ENCODE measurements at places on chromosomes 2 and 18.

- DNase-seq, result no peak
Observed at GRCh38 chr2:188850786-188851185, 123.4 kb upstream of the COL3A1 start.

GRCh38 chr18:73007195-73007914 lies 139.6 kb upstream of the NETO1 start:
- no peak for DNase-seq

DNA sequence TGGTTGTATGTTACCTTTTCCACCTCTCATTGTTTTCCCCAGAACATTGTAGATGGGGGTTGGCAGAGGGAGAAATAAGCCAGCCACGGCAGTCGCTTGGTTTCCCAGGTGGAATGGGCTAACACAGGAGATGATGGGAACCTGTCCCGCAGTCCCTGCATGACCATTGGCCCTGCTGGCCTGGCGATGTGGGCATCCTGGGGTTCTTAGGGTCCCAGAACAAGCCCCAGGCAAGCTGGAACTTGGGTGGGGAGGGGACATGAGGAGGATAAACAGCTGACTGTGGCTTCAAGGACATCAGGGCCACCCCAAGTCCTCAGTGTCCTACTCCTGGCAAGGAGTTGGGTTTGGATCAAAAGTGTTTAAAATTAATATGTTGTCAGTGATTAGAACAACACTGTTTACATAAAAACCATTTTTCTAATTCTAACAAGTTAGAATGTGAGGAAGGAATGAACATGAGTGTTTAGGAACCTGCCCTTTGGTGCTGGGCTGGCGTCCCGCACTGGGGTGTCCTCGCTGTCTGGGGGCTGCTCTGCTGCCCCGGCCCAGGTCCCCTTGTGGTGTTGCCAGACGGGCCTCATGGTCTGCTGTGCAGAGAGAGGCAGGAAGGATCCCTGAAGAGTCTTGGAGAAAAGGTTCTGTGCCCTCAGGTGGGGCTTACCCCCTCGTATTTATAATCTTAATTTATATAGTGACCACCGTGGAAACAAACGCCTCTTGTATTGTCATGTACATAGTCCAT lies 95.1 kb downstream of the USP40 start:
- no peak for DNase-seq

- DNase-seq, result no peak
Observed at GRCh38 chr2:208210688-208211451, 21.0 kb upstream of the C2orf80 start.

DNA sequence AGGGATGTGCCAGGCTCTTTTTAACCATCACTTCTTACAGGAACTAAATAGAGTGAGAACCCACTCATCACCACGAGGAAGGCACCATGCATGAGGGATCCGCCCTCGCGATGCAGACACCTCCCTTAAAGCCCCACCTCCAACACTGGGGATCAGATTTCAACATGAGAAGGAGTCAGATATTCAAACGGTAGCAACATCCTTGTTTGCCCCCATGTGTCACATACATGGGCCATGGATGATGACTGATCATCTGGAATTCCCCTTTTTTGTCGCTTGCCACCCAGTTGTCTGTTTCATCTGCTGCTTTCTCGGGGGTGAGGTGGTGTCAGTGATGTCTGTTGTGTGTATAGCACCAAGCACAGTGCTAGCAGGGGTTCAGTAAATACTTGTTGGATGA lies 57.9 kb downstream of the NCK2 start:
- DNase-seq, result no peak

DNA sequence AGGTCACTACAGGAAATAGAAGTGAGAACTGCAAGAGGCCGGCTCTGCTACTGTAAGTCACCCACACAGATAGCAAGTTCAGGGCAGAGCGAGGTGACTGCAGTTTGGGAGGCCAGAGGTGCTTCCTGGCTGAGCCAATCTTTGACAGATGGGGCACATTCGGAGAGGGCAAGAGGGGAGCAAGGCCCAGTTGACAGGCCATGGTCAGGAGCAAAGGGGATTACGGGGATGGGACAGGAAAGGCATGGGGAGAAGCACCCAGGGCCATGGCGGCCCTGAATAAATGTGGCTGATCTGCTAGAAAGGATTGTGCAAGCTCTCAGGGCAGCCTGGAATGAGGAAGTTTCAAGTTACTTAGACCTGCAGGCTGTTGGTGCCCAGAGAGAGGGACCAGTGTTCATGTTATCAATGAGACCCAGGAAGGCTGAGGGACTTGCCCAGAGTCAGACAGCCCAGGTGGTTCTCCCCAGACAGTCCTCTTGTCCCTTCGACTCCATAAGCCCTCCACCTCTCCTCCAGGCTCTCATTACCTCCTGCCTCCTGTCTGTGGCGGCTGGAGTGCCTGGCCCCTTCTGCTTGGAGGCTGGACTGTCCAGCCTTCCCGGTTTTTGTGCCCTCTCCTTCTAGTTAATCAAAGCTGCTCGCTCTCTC lies 123.3 kb downstream of the CTIF start:
- DNase-seq, result no peak

DNA sequence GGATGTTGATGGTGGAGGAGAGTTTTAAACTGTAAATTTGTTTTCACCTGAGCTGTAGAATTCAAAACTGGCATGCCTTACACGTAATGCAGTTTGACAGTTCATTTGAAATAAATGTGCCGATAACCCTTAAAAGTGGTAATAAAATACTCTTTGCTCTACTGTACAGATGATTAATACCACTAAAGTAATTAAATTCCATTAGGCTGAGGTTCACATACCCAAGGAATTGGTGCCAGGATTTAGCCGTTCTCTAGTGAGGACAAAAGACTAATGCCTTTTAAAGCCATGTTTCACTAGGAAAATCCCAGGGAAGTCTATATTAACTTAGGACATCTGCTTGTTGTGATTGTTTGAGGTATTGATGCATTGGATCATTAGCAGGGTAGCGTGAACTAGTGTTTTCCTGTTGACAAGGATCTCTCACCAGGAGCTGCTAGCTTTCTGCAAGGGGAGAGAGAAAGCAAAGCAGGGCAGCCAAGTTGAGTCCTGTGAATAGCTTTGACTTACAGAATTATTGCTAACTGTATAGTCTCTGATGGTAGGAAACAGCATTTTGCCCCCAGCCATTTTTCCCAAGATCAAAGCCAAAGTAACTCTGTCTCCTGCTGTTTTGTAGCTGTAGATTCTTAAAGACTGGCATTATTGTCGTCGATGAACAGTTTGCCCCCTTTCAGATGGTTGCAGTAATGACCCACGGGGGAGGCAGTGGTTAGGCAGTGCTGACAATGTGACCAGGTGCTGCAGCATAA lies 280.9 kb upstream of the FANCL start:
- no peak for DNase-seq

GRCh38 chr2:101981504-101981903 lies 10.3 kb upstream of the IL1R2 start:
- DNase-seq, result no peak

DNA sequence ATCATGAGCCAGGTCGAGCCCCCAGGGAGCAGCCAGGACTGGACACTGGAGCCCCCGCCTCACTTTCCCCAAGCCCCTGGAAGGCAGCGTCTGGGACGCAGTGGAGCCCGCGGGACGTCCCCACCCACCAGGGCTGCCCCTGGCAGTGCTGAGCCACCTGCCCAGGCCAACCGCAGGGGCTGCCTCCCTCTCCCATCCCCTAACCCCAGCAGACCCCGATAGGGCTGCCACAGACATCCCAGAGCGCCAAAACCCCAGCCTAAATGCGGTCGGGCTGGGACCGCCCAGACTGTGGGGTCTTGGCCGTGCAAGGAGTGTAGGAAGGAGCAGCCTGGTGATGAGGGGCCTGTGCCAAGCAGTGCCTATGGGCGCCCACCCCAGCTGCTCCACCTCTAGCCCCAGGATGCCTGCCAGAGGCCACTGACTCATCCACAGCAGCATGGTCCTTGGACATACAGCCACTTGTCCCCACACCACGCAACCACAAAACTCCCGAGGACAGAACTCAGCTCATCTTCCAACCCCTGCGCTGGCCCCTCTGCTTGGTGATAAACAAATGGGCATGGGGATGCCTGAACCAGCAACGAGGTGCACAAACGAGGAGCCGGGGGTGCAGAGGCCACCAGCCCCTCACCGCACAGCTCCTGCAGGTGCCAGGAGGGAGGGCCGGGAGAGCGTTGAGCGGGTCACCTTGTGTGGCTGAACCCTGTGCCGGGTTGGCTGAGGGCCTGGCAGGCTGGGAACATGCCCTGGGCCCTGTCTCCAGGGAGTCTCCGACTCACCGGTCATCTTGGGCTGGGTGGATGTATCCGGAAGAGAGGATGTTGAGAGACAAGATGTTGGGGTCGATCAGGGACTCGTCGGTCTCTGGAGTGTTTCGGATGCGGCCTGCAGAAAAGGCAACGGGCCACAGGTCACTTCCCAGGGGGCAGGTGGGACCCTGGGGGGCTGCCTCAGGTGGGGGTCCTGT lies 44.9 kb downstream of the AQP12A start:
- no peak for DNase-seq

GRCh38 chr18:46481048-46481846 lies 175.8 kb downstream of the LOXHD1 start:
- DNase-seq, result no peak

- DNase-seq, result no peak
Observed at GRCh38 chr2:44822174-44822573, 119.3 kb upstream of the SIX3 start.

DNA sequence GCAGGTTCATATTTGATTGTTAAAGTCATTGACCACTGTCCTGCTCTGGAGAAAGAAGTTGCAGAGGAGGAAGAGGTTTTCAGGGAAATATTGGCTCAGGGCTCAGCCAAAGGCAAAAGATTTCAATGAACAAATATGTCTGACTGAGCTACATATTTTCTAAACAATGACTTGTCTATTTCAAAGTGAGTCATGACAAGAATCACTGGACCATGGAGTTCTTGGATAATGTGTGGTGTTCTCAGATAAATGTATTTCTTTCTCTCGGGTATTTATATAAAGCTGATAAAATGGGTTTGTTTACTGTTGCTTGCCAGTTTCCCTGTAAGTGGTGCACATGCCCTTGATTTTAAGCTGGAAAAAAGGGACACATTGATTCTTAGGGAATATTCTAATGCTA lies 34.3 kb upstream of the RMP24 start:
- no peak for DNase-seq

DNA sequence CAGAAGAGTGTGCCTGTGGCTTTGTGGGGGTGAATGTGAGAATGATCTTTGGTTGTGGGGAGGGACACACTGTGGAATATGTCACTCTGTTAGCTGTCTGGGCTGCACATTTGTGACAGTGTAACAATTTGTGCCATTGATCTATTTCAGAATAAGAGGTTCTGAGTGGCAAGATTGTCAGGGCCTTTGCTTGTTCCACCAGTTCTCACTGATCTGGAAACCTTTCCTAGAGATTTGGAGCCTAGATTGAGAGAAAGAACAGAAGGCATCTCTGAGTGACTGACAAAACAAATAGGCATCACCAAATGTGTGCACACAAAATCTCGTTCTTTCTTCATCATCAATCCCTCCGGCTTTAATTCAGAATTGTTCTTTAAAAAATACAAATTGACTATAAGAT lies 153.6 kb downstream of the KLHL29 start:
- no peak for DNase-seq

GRCh38 chr2:169713331-169713730 lies 19.1 kb downstream of the PHOSPHO2 start:
- DNase-seq, result no peak

All from NCI-H1417 treated with DMSO at 0.1 percent for 48 hours (cell line).